ENCODE measurements at places on chromosomes 5 and 9.

- no peak for DNase-seq
Measured at GRCh38 chr9:4137681-4138099, 162.2 kb downstream of the GLIS3 start.

DNA sequence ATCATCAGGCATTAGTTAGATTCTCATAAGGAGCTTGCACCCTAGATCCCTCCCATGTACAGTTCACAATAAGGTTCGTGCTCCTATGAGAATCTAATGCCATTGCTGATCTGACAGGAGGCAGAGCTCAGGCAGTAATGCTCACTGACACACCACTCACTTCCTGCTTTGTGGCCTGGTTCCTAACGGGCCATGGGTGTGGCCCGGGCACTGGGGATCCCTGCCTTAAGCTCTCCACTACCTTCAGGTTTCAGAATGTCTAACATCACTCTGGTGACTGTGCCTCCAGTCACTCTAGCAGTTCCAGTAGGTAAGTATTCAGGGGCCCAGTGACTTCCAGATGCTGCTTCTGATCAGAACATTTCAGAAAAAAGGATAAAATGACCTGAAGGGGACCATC is 152.4 kb downstream of the LRRC70 start:
- no peak for DNase-seq

DNA sequence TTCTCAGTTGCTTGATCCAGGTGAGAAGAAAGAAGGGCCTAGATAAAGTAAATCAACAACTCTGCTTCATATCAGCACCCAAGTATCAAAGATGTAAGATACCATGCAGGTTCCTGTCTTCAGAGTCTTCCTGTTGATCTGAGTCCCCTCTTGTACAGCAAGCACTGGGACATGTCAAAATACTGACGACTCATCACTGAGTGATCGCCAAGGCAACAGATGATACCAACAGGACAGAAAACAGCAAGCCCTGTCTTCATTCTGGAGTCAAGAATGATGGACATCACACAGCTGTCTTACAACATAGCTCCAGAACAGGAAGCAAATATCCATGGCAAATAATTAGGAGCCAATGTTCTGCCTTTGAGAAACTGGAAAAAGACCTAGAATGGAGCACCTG is 83.7 kb downstream of the TARS1 start:
- no peak for DNase-seq

- DNase-seq = no peak
Measured at GRCh38 chr5:109612278-109612905, 77.3 kb upstream of the MAN2A1 start.

DNA sequence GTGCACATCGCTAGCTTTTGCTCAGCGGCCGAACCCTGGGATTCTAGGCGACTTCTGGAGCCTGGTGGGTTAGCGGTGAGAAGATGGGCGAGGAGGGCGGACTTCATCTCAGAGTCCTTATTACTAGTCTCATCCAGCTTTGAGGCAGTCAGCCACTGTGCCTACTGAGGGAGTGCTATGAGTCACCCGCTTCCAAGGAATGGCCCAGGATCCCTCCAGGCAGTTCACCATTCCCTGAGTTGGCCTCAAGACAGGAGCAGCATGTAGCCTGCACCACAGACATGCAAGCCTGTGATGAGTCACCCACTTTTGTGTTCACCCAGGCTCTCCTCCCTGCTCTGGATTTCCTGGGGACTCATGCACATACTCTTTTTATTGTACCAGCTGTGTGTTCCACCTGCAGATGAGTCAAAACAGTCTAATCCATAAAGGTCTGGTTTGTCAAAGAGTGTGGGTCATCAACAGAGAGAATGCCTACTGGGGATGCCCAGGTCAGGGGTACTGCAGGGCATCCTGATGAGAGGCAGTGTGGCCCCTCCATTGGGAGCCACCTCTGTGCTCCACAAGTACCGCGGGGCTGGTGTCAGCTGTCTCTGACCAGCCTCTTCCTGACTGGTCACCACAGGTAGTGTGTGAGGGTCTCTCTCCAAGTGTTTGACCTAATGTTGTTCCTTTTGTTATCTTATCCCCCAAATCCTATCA is 20.2 kb downstream of the SLC22A5 start:
- no peak for DNase-seq

- DNase-seq = no peak
Measured at GRCh38 chr9:93456504-93456903, 3.1 kb upstream of the FAM120AOS start.

GRCh38 chr9:37515620-37516258 is 30.0 kb downstream of the POLR1E start:
- DNase-seq = no peak

DNA sequence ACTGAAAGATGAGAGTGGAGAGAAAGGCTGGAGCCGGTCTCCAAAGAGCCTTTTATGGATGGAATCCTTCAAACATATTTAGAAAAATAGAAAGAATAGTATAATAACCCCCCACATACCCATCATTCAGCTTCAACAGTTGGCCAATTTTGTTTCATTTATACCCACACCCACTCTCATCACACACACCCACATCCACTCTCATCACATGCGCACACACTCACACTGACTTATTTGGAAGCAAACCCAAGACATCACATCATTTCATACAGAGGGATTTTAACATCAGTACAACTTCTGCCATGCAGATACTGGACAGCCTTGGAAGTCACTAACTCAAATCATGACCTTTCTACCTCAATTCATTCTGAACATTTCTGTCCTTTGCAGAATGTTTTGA is 72.8 kb upstream of the CPLX2 start:
- DNase-seq = no peak

DNA sequence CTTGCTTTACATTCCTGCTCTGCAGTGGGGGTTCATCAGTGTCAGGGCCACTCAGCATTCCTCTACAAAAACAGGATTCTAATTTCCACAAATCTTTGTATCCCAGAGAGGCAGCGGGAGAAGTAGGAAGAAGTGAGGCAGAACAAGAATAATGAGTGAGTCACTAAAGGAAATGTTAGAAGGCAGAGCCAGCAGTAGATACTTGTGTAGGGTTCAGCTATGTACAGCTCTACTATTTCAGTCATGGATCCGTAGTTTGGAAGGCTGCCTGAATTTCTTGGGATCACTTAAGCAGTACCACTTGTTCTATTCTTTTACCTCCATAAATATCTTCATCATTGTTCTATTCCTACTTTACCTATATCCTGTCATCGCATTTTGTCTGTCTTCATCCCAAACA is 246.3 kb upstream of the TLE4 start:
- DNase-seq = no peak

DNA sequence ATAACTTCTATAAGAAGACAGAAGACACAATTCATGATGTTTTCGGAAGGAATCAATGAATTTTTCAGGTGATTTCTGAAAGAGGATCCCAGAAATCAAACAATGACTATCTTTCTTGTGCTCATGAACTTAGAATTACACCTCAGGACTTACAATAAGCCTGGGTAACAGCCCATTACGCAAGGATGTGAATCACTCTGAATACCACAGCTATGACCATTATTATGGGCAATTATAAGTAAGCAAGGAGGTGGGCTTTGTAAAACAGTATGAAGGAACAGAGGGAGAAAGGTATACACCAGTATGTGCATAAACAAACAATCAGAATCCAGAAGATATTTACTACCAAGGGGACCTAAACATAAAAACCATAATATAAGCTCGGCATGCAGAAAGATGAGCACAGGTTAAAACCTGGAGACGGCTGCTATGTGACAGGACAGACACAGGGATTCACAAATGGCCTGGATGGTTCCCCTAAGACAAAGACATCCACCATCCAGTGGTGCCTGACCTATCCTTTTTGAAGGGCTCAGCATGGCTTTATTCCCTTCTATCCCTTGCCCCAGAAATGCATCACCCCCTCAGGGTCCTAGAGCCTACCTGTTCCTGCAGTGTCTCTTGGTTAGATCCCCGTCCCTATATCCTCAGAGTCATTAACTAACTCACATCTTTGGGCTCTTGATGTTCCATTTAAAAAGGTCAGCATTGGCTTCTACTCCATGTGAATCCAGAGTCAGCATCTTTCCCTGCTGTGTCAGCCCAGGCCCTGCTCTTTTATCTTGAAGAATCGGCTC is 21.8 kb upstream of the PPP2CA start:
- DNase-seq = no peak

- no peak for DNase-seq
Measured at GRCh38 chr5:148730270-148730669, 75.9 kb upstream of the HTR4 start.

DNA sequence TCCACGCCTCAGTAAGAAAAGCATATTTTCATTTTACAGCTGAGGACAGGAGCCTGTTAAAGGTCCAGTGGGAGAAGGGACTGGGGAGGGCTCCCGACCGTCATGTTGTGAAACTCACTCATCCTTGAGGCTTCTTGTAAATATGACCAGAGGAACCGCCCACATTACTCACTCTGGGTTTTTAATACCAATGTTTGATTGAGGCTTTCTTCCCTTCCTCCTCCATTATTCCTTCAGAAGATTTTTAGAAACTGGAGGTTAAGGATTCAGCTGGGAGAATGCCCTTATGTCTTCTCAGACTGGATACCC is 61.4 kb upstream of the GLRX start:
- DNase-seq = no peak

DNA sequence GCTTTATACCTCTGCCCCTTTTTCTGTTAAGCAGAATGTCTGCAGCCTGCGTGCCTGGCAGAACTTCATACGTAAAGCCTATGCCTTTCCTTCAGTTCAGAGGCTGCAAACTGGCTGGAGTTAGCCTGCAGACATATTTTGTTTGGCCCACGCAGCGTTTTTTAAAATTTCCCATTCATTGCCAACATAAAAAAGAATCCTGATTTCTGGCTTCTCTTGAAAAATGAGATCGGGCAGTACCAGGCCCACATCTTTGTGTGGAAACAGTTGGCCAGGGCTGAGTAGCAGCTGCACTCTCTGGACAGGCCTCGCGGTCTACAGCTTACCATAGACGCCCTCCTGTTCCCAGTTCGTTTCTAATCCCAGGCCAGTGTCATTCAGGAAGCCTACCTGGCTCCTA is 104.4 kb downstream of the SMARCA2 start:
- no peak for DNase-seq

DNA sequence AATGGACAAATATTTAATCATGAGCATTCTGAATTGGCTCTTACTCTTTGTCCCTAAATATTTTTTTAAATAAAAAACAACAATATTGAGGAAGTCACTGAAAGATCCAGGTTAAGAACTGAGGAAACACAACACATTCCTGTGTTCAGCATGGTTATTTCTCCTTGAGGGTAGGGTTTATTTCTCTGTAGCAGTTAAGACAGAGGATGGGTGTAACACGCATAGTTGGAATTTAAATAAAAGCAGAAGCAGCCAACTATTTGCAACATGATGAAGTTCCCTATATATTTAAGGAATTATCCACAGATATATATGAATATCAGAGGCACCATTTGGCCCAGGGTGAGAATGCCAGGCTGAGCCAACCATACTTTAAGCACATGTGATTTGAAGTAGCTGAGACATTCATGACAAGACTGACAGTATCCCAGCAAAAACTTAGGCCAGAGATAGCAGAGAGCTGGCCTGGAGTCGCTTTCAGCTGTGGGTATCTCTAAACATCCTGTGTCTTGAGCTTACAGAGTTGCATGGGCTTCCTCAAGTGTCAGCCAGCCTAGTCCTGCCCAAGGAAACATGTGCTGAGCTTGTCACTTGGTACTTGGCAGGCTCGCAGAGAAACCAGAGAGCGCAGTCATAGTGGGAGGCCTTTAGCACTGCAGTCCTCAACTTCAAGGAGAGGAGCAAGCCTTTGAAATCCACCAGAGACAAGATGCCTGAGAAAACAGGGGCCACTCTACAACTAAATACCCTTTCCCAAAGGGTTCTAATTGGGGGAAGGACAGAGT is 43.6 kb downstream of the SEMA5A start:
- no peak for DNase-seq

- DNase-seq = no peak
Measured at GRCh38 chr5:137090151-137090550, 409.0 kb downstream of the SPOCK1 start.

DNA sequence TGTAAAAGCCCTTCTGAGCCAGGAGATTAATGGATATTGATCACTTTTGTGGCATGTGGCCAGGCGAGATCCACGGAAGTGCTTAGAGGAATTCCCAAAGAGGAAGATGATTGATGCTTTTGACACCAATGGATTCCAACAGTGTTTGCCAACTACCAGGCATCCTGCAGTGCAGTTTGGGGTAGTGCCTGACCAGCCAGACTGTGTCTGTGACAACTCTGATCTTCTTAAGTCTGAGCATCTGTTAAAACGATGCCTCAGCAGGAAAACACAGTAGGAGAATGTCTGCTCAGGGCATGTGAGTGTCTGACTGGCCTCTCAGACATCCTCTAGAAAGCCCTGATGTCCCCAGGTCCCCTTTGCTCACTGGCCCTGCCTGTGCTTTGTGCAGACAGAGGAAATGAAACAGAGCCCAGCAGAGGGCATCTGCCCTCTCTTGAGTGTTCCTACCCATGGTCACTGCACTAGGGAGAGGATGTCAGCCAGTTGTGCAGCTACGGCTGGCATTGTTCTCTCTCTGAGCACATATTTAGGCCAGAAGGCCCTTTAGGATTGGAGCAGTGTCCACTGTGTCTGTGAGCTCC is 57.0 kb downstream of the TRPC7 start:
- no peak for DNase-seq

DNA sequence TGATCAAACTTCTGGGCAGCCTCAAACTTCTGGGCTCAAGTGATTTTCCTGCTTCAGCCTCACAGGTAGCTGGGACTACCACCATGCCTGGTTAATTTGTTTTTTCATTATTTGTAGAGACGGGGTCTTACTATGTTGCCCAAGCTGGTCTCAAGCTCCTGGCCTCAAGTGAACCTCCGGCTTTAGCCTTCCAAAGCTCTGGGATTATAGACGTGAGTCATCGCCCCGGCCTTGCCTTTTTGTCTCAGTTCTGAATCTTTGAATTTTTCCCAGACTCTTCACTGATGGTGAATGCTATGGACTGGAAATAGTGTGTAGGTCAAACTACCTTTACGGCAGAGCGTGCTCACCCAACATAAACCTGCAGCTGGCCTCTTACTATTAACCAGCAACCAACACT is 32.3 kb upstream of the EGFLAM start:
- DNase-seq = no peak

Measured in activated gamma-delta T cell (primary cell).